ENCODE measurements at places on chromosomes 13 and 19.

DNA sequence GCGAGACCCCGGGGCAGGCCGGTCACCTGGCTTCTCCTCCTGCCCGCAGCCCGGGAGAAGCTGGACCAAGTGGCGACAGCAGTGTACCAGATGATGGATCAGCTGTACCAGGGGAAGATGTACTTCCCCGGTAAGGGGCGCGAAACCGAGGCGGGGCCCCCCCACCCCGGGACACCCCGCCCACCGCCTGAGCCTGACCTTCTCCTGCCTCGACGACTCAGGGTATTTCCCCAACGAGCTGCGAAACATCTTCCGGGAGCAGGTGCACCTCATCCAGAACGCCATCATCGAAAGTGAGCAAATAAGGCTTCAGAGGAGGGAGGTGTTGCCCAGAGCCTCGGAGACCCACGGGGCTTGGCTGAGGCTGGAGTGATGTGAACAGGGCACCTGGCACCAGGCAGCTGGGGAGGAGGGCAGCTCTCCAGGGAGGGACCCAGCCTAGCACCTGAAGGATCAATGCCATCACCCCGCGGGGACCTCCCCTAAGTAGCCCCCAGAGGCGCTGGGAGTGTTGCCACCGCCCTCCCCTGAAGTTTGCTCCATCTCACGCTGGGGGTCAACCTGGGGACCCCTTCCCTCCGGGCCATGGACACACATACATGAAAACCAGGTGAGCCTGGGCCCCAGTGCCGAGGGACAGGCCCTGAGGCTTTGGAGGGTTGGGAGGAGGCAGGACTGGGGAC is 629 bp downstream of the IZUMO4 start:
- DNase-seq, result no peak
- H3K4me3 ChIP-seq, result peak overlapping the region; percentile 48
- no peaks in the 10 kb centered on the region for H3K27me3 ChIP-seq
- H3K4me1 ChIP-seq, result peaks cover 24% of the 10 kb centered on the region
- no peak overlapping the region for H3K27ac ChIP-seq
- H3K36me3 ChIP-seq, result peaks cover 48% of the 10 kb centered on the region

GRCh38 chr13:19978831-19979437 is 20.4 kb downstream of the ZMYM2 start:
- no peak overlapping the region for H3K4me3 ChIP-seq
- DNase-seq, result no peak
- H3K27ac ChIP-seq, result no peak overlapping the region
- peaks cover 76% of the 10 kb centered on the region for H3K36me3 ChIP-seq
- H3K4me1 ChIP-seq, result no peaks in the 10 kb centered on the region

- peak; percentile 31 for DNase-seq
- H3K36me3 ChIP-seq, result no peaks in the 10 kb centered on the region
- no peaks in the 10 kb centered on the region for H3K27me3 ChIP-seq
- no peak overlapping the region for H3K27ac ChIP-seq
- no peak overlapping the region for H3K4me3 ChIP-seq
Measured at GRCh38 chr13:44271915-44272341, 101.7 kb upstream of the SERP2 start.

- H3K36me3 ChIP-seq, result no peaks in the 10 kb centered on the region
- H3K27me3 ChIP-seq, result no peaks in the 10 kb centered on the region
- no peak for DNase-seq
- no peaks in the 10 kb centered on the region for H3K4me1 ChIP-seq
- H3K4me3 ChIP-seq, result no peak overlapping the region
Measured at GRCh38 chr13:69474011-69474685, 633.5 kb upstream of the ATXN8OS start.

DNA sequence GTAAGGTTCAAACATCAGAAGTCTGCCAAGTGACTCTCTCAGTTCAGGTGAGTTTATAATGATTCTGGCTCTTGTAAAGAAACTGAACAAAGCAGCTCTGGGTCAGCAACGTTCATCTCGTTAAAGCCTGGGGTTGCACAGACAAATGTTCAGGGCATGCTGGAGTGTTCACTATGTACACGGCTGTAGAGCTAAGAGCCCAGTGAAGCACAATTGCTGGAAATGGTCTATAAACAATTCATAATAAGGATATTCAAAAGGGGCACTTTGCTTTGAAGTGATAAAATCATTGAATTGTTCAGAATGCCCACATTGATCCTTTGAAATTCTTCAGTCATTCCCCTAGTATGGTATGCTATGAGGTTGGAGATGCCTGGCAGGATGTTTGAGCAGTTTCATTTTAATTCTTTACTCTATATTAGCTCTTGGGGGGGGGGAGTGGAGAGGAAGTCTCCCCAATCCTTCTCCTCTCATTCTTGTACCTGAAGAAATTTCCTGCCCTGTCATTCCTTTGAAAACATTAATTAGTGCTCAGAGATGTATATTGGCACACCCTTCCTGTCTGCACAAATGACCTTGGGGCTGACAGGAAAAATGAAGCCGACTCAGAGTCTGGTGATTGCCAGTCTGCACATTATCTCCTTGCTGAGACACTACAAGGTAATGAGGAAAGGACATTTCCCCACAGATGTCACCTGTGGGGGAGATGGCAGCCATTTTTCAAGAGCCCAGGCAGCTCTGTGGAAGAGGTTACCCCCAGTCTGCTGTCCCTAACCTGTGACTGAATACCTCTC is 145.5 kb downstream of the DLEU7 start:
- H3K36me3 ChIP-seq, result no peaks in the 10 kb centered on the region
- DNase-seq, result no peak
- peaks cover 9% of the 10 kb centered on the region for H3K4me1 ChIP-seq
- H3K27ac ChIP-seq, result no peak overlapping the region
- H3K27me3 ChIP-seq, result no peaks in the 10 kb centered on the region

DNA sequence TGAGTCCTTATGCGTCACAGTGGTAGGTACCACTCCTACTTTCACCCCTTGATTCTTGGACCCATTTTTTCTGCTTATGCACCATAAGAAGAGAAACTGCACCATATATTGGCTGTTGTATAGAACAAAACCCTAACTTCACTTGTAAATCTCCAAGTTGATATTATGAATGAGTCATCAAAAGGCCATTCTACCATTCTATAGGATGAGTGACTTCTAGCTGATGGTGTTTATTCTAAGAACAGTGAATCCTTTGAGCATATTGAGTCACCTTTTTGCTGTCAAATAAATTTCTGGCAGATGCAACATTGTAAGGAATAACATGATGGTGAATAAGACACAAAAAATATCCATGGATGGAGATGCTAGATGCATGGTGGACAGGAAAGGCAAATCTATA is 57.7 kb downstream of the POLR1D start:
- H3K36me3 ChIP-seq, result no peaks in the 10 kb centered on the region
- no peaks in the 10 kb centered on the region for H3K4me1 ChIP-seq
- DNase-seq, result peak; percentile 9
- H3K4me3 ChIP-seq, result no peak overlapping the region
- no peak overlapping the region for H3K27ac ChIP-seq

- H3K27ac ChIP-seq, result peak overlapping the region; percentile 50
- no peak overlapping the region for H3K4me3 ChIP-seq
Measured at GRCh38 chr13:50594276-50595051, 249.0 kb downstream of the DLEU7 start.
